ENCODE measurements at places on chromosomes 11 and 22.

GRCh38 chr11:117600234-117600783 is 196.7 kb downstream of the DSCAML1 start:
- no peak for DNase-seq

- DNase-seq = no peak
These were observed 915 bp upstream of the SREBF2 start for GRCh38 chr22:41831828-41832552.

GRCh38 chr11:102911758-102912481 is 37.1 kb upstream of the MMP12 start:
- no peak for DNase-seq

- no peak for DNase-seq
These were observed 7.8 kb downstream of the PRG3 start for GRCh38 chr11:57373146-57373545.

DNA sequence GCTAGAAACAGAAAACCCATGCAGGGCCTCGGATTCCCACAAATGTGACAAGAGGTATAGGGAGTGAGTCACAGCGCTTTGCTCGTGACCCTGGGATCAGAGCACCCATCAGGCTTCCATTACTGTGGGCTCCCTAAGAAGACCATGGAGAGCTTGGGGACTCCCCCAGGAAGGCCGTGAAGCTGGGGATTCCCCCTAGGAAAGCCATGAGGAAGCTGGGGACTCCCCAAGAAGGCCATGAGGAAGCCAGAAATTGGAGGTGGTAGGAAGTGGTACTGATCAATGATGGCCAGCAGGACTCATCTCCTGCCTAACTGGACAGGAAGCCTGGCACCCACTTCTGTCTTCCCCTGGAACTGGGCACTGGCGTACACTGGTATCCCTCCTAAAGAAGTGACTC is 10.1 kb upstream of the DCPS start:
- DNase-seq = no peak

GRCh38 chr11:3147257-3147619 is 17.9 kb downstream of the OSBPL5 start:
- no peak for DNase-seq

GRCh38 chr11:96815236-96815635 is 425.4 kb downstream of the JRKL start:
- no peak for DNase-seq

GRCh38 chr11:41053894-41054293 is 405.6 kb downstream of the LRRC4C start:
- no peak for DNase-seq

- DNase-seq = no peak
These were observed 5.1 kb upstream of the STIP1 start for GRCh38 chr11:64180891-64181290.

DNA sequence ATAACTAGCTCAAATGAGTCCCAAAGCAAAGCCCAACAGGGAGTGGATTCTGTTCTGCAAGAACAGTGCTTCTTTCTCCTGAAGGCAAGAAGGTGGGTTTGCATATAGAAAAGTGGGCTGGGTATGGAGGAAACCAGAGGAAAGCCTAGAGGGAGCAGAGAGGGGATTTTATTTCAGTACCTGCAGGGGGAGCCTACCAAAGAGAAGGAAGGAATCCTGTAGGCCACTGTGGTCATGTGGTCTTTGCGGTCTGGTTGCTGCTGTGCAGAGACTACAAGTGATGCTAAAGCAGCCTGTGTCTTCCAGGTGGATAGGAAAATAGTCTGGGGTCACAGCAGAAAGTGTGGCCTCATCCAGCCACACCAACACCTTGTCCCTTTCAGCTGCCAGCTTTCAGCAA is 33.2 kb upstream of the ZBTB16 start:
- DNase-seq = no peak

DNA sequence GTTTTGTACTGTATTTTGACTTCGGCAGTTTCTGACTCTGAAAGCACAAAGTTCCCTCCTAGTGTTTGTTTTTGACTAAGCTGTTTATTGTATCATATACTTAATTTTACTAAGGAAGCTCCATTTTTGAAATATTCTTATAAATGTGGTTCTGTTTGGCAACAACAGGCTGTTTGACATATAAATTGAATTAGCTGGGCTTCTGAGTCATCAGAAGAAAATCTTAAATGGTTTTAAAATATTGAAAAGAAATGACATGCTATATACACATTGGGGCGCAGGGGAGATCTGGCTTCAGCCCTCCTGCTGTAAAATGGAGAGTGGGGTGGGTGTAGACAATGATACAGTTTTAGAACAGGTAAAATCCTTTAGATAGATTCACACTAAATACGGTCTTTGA is 38.6 kb downstream of the SHISA8 start:
- no peak for DNase-seq

Measured in NCI-H510A (cell line).